ENCODE measurements at places on chromosomes 7 and 10.

DNA sequence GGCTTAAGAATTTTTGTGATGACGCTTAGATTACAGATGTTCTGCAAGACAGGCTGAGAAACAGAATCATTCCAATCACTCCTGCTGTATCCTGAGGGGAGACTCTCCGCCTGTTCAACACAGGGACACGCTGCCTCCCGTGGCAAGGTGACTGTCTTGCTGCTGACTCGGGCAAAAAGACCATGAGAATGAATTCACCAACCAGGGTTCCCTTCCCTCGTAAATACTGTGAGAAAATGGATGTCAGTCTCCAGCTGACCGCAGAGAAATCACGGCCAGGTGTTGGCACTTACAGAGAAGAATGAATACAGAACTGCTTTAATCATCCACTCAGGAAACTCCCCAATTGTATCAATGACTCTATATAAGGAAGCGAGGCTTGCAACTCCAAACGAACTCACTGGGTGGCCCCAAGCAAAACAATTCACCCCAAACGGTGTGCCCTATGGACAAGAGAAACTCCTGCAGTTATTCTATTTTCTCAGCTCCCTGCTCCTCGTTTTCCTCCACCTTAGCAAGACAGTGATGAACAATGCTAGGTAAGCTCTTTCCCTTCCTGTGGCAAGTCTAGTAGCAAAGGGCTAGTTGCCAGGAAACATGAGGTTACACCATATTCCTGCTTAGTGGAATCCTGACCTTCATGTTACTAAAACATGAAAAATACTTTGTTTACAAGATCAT is 22.8 kb downstream of the GNA12 start:
- DNase-seq, result no peak

GRCh38 chr7:17986851-17987250 is 40.8 kb downstream of the PRPS1L1 start:
- DNase-seq, result no peak

DNA sequence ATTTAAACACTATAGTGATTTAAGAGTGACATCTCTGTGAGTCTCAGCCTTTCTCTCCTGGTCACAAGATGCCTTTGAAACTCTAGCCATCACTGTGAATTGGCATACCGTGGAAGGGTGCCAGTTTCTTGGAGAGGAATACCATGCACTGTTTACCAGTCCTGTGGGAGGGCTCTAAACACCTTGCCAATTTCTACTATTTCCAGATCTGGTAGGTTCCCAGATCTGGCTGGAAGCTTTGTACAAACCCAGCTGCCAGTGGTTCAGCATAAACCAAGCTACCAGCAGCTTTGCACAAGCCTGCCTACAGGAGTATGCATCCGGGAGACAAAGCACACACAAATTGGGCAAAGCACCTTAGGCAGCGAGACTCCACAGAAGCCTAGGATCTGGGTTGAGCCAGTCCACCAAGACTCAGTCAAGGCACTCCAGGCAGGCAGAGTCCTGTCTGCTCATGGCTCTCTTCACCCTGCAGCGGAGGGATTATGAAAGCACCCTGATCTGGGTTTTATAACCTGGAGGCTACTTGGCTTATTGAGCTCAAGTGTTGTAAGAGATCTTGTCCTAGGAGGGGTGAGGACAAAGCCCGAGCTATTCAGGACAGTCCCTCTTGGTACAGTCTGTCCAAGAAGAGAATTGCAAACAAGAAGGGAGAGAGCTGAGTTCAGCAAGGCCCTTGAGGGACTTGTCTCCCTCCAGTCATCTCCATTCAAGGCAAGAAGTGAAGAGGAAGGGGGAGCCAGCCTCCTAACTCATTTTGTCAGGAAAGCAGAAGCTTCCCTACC is 23.6 kb downstream of the MCM10 start:
- DNase-seq, result no peak

GRCh38 chr7:134662871-134663205 is 16.2 kb downstream of the BPGM start:
- no peak for DNase-seq

DNA sequence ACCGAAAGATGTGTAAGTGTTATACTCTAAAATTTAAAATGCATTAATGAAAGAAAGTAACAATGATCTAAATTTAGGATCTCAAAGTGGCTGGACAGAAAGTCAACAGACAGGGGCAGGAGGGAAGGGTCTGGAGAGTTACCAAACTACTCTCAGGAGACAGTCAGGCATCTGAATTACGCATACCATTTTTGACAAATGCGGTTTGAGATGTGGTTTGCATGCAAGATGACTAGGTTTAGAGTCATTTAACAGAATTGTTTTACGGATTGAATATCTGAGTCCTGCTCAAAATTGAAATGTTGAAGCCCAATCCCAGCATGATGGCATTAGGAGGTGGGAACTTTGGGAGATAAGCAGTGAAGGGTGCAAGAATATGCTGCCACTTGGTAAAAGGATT is 314.1 kb downstream of the WDR11 start:
- DNase-seq, result no peak

- DNase-seq, result no peak
These were observed 2.4 kb upstream of the ZNF33B start for GRCh38 chr10:42640610-42641229.

GRCh38 chr7:74466196-74466813 is 12.6 kb downstream of the GTF2IRD1 start:
- DNase-seq, result no peak

DNA sequence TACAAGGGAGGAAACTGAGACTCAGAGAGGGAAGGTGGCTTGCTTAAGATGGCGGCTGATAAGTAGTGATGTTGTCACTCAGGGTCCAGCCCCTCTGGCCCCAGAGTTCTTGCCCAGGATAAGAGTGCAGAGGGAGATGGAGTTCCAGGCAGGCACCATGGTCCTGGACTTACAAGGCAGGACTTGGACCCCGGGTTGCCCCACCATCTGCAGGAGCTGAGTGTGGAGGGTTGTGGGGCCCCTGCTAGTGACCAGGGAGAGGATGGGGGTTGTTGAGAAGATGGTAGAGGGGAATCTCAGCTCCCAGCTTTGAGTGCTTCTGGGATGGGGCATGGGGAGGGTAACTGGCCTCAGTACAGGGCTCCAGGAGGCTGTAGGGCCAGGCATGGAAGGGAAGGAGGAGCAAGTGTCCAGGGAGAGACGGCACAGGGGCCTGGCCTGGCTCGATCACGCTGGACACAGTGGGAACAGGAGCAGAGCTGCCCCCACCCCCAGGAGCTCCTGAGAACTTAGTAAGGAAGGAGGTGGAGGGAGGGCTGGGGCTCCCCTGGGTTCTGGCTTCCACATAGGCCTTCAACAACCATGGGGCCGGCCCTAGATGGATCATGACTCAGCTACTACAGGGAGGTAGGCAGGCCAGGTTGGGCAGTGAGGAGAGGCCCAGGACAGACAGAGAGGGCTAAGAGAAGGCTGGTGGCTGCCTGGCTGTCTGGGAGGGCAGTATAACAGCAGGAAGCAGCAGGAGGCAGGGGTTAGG is 28.2 kb downstream of the PPIF start:
- no peak for DNase-seq

- DNase-seq, result no peak
These were observed 11.9 kb downstream of the CYTH3 start for GRCh38 chr7:6260291-6261187.

- no peak for DNase-seq
These were observed 12.6 kb downstream of the OR9A4 start for GRCh38 chr7:141928845-141929195.

Measured in stimulated activated CD8-positive, alpha-beta memory T cell treated with anti-CD3 and anti-CD28 coated beads, Interleukin-2, amount 100 ng/mL, for 1 hour (primary cell).